ENCODE measurements at places on chromosomes 12 and 14. TPM values are rescaled to one million over a fixed set of nuclear protein-coding genes. Genes with fewer than 3 reads are reported as not detected.

FOXJ2 gene
- total RNA-seq = 19.9 TPM

- H3K27me3 ChIP-seq = no peaks in the 10 kb centered on the region
- no peak for DNase-seq
- H3K4me3 ChIP-seq = no peak overlapping the region
Observed at GRCh38 chr12:123028475-123028874, 48.0 kb downstream of the ARL6IP4 start.

DNA sequence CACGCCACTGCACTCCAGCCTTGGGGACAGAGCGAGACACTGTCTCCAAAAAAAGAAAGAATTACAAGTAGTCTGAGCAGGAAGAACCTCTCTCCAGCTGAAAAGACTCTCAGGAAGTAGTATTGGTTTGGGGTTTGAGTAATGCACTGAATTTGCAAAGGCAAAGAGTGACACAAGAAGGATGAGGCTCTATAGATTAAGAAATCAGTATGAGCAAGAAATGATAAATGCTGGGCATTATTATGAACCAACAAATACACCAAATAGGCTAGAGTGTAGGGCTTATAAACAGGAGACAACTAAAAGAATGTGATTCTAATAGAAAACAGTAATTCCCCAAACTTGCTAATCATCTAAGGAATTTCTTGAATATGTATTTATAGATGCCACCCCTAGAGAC lies 2.6 kb upstream of the SLC35E3 start:
- no peak overlapping the region for H3K4me3 ChIP-seq
- no peaks in the 10 kb centered on the region for H3K36me3 ChIP-seq
- no peak for DNase-seq
- H3K4me1 ChIP-seq = peaks cover 12% of the 10 kb centered on the region
- H3K27me3 ChIP-seq = no peaks in the 10 kb centered on the region
- H3K27ac ChIP-seq = no peak overlapping the region

OR6C75 gene
- not detected for total RNA-seq

APOLD1 gene
- 49.9 TPM for total RNA-seq

- H3K27ac ChIP-seq = peak overlapping the region; percentile 37
- no peak for DNase-seq
- no peak overlapping the region for H3K4me3 ChIP-seq
- H3K27me3 ChIP-seq = no peaks in the 10 kb centered on the region
- H3K4me1 ChIP-seq = peaks cover 28% of the 10 kb centered on the region
Observed at GRCh38 chr14:55073856-55074255, 22.4 kb downstream of the MAPK1IP1L start.

DNA sequence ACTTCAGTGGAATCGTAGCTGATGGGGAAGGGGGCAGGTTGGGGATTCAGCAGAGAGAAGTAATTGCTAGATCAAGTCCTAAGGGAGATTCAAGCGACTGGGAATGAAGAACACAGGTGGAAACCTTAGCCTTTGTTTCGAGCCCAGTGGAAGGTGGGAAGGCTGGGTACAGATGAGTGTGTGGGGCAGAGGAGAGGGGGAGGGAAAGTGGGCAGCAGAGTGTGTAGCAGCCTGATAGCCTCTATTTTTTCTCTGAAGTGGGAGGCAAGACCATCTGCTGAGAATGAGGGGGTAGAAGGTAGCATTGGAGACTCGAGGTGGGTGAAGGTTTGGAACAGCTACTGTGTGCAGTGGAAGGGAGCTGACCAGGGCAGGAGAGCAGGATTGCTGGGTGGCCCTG lies 91.0 kb downstream of the ADCK1 start:
- peaks cover 4% of the 10 kb centered on the region for H3K36me3 ChIP-seq
- no peak overlapping the region for H3K4me3 ChIP-seq
- H3K27me3 ChIP-seq = no peaks in the 10 kb centered on the region
- H3K4me1 ChIP-seq = no peaks in the 10 kb centered on the region
- DNase-seq = no peak
- H3K27ac ChIP-seq = no peak overlapping the region
